NCI-H2171 treated with DMSO at 0.1 percent for 48 hours (cell line): ENCODE measurements at places on chromosomes 7 and 10.

DNA sequence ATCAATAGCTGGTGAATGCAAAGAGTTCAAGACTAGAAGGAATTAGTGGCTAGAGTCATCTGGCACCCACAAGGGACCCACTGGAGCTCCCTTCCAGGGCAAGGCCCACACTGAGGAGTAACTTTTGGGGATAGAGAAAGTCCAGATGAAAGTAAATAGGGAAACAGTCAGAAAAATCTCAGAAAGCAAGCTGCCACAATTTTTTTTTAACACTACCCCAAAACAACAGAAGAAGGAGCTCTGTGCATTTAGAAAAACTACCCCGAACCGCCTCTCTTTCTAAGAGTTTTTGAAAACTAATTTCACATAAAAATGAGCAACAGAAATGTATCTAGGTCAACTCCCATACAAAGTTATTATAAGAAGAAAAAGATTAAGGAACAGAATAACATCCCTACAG lies 42.2 kb downstream of the AOAH start:
- DNase-seq, result no peak

GRCh38 chr10:2436933-2437332 lies 630.4 kb upstream of the PFKP start:
- DNase-seq, result no peak

GRCh38 chr10:104081998-104082397 lies 3.7 kb downstream of the COL17A1 start:
- no peak for DNase-seq

DNA sequence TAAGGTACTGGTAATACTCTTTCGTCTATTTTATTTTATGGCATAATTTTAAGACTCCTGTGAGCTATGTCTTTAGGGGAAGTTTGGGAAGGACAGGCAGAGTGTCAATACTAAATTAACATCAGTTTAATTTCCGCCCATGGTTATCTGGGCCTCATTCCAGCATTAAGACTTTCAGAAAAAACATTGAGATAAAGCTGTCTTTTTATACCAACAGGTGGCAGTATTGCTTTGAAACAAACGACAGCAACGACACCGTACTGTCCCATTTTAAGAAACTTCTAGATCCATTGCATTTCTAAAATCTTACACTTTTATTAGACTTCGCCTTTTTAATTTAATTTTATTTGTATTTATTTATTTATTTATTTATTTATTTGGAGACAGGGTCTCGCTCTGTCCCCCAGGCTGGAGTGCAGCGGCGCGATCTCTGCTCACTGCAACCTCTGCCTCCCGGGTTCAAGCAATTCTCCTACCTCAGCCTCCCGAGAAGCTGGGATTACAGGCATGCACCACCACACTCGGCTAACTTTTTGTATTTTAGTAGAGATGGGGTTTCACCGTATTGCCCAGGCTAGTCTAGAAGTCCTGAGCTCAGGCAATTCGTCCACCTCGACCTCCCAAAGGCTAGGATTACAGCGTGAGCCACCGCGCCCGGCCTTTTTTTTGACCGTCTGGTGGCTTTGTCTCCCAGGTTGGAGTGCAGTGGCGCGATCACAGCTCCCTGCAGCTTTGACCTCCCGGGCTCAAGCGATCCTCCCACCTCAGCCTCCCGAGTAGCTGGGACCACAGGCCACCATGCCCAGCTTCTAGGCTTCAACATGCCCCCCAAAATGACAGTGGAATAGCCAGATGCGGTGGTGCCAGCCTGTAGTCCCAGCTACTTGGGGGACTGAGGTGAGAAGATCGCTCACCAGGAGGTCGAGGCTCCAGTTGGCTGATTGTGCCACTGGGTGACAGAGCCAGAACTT lies 78.7 kb upstream of the C1GALT1 start:
- peak; percentile 44 for DNase-seq

DNA sequence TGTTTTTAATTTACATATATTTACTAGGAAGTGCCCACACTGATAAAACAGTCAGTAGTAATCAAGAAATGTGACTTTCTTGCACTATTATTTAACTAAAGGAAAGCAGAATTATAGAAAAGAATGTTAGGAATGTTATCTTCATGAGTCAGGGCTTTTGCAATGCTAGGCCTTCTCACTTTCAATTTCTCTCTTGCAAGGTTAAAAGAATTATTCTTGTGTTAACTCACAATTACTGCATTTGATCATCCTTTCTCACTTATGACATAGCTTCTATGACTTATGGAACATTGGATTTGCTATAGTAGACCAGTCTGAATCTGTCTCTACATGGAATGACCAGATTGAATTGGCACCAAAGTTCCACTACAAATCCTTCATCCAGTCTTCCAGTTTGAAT lies 192.4 kb downstream of the SDK1 start:
- DNase-seq, result no peak

GRCh38 chr7:157674027-157674714 lies 337.4 kb downstream of the DNAJB6 start:
- DNase-seq, result no peak

GRCh38 chr10:71776481-71776925 lies 3.2 kb upstream of the VSIR start:
- DNase-seq, result no peak

GRCh38 chr10:79981450-79982361 lies 32.8 kb upstream of the SFTPD start:
- peak; percentile 69 for DNase-seq

DNA sequence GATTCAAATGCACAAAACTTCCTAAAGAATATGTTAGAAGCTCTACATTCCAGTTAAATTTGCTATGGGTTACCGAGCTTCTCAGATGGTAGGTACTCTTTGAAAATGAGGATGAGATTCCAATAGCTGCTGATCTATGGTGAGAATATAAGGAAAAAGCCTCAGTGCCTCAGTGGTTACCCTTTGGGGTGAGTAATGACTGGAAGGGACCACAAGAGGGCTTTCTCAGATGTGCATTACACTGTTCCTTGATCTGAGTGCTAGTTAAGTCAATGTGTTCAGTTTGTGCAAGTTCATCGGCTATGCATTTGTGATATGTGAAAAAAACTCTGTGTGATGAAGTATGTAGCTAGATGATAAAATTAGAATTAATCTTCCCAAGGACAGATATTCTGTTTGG lies 3.5 kb downstream of the NRCAM start:
- DNase-seq, result peak; percentile 65

DNA sequence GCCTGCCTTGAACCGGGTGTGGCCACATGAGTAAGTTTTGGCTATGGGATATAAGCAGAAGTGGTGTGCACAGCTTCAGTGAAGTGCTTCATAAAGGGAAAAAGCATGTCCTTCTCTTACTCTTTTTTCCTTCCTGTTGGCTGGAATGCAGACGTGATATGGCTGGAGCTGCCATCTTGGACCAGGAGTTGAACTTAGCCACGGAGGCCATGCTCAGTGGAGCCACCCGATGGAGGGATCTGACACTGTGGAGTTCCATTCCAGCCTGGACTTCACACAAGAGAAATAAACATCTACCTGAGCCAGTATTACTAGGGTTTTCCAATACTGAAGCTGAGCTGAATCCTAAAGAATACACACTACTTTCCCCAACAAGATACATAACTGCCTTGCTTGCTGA lies 52.3 kb downstream of the CCDC3 start:
- no peak for DNase-seq

DNA sequence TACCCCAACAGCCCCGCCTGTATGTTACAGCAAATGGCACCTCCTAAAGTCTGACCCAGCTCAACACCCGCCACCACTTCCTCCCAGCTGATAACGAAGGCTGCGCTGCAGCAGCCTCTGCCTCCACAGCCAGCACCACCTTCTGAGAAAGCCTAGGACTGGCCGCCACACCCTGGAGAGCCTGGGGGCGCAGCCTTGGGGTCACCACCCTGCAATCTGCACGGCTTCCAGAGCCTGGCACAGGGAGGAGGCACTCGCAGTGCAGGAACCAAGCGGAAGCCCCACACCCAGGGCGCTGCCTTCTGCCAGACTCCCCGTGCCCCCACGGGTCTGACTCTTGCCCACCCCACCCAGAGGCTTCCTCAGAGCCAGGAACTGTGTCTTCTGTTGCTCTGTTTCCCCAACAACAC lies 112.5 kb downstream of the MAD1L1 start:
- no peak for DNase-seq

DNA sequence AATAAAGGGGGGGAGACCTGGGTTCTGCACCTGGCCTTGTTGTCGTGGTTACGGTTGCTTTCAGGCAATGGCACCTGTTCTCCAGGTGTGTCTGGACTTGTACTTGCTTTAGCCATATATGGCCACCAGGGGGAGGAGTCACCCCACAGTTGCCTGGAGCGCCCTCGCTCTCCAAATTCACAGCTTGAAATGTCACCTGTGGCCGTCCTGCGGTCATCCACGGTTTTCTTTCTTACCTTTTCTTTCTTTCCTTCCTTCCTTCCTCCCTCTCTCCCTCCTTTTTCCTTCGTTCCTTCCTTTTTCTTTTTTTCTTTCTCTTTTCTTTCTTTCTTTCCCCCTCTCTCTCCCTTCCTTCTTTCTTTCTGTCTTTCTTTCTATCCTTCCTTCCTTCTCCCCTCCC lies 157.2 kb upstream of the ZNF92 start:
- peak; percentile 80 for DNase-seq

- DNase-seq, result no peak
These were observed 93.9 kb downstream of the PDGFA start for GRCh38 chr7:425794-426188.

DNA sequence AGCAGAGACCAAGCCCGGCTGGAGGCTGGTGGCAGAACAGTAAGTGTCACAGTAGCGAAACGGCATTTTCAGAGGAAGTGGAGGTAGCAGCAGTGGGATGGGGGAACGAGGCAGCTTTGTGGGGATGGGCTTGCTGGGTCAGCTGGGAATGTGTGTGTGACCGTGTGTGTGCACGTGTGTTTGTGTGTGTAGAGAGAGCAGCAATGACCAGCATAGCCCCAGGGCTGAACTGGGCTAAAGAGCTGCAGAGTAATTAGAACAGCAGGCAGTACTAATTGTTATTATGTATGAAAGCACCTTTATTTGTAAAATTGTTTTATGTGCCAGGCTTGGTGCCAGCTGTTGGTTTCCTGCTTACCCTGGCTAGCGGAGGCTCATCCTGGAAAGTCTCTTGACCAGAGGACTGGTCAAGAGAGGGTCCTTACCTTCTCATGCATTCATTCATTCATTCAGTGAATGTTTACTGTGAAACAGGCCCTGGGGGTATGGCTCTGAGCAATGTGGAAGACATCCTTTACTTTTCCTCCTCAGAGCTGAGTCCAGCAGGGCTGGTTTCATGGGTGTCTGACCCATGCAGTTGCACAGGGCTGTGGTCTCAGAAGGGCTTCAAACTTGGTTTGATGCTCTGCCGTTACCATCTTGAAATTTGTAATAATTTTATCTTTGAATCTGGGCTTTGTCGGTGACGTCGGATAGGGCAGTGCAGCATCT lies 184.6 kb downstream of the SEC23IP start:
- DNase-seq, result no peak

GRCh38 chr10:29658984-29659965 lies 24.5 kb upstream of the SVIL start:
- DNase-seq, result no peak

DNA sequence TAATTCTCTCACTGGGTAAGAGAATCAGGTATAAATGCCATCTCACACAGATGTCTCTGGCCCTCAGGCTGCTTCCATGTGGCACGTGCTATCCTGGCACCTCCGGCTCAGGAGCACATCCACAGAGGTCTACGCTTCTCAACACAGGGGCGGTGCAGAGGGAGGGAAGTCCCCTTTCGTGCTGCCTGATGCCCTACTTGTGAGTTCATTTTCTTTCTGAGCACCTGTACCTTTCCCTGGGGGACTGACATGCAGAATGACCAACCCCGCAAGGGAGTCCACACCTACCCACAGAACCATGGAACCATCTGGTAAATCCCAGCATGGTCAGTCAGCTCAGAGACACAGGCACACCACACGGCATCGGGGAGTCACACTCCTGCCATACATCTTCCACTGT lies 99.0 kb upstream of the SAMD8 start:
- DNase-seq, result no peak

DNA sequence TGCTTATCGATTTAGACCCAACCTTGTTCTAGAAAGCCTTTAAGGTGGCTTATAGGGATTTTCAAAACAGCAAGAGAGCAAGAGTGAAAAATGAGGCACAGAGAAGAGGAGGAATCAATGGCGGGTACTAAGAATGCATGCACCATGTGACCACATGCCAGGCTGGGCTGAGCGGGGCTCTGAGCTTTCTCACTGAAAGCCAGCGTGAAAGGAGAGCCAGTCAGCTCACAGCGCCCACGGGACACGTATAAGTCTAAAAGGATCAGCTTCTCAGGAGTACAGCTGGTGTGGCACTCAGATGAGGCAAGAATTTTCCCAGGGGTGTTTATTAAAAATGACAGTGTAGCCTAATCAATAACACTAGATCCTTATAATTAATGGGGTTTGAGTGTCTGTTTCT lies 114.3 kb downstream of the SLIT1 start:
- DNase-seq, result peak; percentile 15

DNA sequence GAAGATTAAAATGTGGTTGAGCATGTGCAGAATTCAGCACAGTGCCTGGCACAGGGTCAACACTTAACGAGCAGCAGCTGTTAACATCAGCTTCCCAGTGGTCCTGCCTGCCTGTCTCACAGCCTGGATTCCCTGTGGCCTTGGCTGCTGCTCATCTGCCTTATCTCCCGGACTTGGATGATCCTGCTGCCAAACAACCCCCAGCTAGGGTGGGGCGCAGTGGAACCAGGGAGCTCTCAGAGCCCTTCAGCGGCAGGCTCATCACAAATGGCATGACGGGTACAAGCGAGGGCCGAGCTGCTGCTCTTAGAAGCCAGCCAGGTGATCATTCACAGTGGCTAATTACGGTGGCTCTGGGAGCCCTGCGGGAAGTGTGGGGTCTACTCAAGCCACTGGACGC lies 13.0 kb upstream of the SMARCD3 start:
- no peak for DNase-seq

GRCh38 chr10:6386346-6386745 lies 183.6 kb downstream of the PFKFB3 start:
- DNase-seq, result no peak

DNA sequence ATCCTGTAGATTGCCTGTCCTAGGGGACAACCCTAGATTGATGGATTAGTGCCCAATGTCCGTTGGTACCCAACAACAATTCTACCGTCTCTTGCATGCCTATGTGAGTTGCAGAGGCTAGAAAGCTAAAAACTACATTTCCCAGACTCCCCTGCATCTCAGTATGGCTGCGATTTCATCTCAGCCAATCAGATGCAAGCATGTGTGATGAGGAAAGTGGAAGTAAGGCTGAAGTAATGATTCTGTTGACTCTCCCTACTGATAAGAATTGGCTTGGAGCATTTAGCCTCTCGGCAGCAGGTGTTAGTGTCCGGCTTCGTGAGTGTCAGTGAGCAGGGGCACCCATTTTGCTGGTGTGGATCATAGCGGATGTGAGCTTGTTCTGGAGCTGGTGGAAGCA lies 171.9 kb downstream of the FGFR2 start:
- DNase-seq, result no peak

- DNase-seq, result no peak
These were observed 190.8 kb downstream of the GFRA1 start for GRCh38 chr10:116082206-116082605.
